ENCODE measurements at places on chromosomes 2 and 18. TPM values are rescaled to one million over a fixed set of nuclear protein-coding genes. Genes with fewer than 3 reads are reported as not detected.

Gene SKOR2
- total RNA-seq = not detected

Gene VSNL1
- total RNA-seq = 1.7 TPM

Gene HOXD9
- total RNA-seq = 2.9 TPM

Gene GREB1L
- 1.4 TPM for total RNA-seq

Gene EVX2
- 1.9 TPM for total RNA-seq

DNA sequence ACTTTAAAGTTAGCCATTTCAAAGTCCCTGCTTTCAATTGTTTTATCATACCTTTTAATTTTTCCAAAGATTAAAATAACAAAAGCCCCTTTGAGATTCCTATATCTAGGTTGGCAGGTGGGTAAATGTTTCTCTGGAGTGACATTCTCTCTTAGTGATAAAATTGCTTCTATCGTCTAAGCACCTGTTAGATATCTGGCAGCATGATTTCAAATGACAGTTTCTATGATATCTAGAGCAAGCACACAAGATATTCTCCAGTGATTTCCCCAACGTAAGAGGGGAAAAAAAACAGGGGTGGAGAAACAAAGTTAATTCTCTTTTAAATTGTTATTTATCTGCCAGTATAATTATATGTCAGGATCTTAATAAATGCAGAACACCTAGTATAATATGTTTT, 610.2 kb downstream of the DSC3 start:
- no peak for DNase-seq

DNA sequence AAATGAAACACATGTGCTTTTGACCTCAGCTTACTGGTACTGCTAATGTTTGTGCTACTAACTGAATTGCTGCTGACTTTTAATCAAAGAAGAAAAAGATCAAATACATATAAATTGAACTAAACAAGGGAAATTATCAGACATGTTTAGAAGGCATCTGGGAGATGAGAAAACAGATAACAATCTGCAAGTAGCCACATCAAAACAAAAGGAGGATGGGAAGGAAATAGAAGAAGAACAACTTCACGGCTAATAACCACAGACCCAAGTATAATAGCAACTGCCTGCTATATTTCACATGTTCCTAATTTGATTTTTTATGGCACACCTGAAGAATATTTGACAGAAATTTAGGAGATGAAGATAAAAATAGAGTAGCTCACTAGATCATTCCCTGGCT, 542.6 kb upstream of the SYT4 start:
- no peak for DNase-seq

DNA sequence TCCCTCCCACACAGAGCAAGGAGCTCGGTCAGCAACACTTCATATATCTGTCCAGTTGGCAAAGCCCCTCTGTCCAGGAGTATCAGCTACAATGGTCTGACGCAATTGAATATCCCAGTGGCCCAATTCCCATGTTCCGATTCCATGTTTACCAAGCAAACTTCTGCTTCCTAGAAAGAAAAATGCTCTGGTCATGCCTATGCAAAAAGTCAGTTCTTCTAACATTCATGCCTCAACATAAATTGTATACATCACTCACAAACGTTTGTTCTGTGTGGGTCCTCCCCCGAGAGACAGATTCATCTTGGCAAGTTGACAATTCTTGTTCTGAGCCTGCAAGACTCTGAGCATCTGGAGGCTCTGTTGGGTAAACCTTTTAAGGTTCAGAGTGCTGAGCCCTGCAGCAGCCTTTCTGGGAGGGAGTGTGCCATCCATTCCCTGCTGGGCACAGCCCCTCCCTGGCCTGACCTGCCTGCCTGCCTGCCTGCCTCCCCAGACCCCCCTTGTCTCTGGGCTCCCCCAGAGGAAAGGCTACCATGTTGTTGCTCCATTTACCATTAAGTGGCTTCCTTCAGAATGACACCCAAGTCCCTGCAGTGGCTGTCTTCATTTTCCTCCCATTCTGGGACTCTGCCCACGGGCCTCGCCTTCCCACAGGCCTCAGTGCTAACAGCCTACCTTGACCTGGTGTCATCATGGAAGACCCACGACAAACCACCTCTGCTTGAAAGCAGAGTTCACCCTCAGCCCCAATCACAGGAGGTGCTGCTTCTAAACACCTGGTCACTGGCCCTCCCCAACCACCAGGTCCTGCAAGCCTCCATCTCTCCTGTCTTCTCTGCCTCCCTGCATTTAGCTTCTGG, 37.6 kb upstream of the TAF1B start:
- DNase-seq = no peak

- DNase-seq = no peak
These were observed 966 bp downstream of the ADCY3 start for GRCh38 chr2:24919037-24919505.

GRCh38 chr2:205746420-205746785, 64.1 kb downstream of the NRP2 start:
- no peak for DNase-seq

DNA sequence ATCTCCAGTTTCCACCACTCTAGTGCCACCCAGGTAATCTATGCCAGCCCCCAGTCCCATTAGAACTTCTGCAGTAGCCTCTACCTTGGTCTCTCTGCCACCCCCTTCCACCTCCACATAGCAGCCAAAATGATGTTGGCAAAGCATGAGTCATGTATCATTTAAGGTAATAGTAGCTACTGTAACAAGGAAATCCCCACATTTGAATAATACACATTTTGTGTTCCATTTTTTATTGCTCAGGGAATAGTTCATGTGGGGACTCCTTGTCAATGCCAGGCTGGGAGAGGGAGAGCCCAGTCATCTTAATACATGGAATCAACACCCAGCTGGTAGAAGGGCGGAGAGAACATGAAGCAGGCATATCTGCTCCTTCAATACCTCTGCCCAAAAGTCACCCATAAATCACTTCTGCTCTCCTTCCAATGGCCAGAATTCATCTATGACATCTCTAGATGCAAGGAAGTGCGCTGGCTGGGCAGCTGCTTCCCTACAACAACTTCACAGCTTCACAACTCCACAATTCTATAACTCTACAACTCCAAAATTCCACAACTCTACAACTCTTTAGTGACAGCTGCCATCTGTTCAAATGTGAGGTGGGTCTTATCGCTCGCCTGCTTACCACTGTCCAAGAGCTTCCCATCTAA, 70.6 kb upstream of the GLS start:
- no peak for DNase-seq

DNA sequence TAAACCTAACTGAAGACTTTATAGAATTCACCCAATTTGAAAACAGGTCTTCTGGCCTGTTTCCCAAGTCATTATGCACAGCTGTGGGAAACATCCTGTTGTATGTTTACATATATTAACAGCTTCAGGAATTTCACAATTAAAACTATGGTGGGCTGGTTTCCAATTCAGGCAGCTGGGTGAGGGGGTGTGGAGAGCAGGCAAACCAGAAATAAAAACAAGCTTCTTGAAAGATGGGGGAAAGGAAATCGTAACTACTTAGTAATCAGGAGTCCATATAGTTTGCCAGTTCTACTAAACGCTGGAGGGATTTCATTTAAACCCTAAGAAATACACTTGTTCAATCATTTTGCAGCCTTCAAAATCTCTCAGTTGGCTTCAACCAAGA, 22.8 kb downstream of the ATP8B1 start:
- DNase-seq = no peak

DNA sequence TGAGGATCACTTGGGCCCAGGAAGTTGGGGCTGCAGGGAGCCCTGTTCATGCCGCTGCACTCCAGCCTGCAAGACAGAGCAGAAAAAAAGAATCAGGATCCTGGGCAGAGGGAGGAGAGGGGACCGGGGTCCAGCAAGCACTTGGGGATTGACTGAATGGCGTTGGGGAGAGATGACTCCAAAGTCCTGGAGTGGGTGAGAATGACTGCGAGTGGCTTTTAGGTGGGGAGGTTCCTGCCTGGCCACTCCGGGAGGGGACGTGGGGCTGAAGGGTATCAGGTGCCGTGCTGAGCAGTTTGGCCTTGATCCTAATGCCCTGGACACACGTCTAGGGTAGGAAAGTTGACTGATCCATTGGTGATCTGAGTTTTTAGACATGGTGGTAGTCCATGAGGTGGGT, 3.5 kb upstream of the NFATC1 start:
- no peak for DNase-seq

GRCh38 chr18:48007955-48008701, 77.7 kb upstream of the SMAD2 start:
- no peak for DNase-seq

GRCh38 chr2:12554224-12555011, 162.3 kb upstream of the TRIB2 start:
- DNase-seq = no peak

DNA sequence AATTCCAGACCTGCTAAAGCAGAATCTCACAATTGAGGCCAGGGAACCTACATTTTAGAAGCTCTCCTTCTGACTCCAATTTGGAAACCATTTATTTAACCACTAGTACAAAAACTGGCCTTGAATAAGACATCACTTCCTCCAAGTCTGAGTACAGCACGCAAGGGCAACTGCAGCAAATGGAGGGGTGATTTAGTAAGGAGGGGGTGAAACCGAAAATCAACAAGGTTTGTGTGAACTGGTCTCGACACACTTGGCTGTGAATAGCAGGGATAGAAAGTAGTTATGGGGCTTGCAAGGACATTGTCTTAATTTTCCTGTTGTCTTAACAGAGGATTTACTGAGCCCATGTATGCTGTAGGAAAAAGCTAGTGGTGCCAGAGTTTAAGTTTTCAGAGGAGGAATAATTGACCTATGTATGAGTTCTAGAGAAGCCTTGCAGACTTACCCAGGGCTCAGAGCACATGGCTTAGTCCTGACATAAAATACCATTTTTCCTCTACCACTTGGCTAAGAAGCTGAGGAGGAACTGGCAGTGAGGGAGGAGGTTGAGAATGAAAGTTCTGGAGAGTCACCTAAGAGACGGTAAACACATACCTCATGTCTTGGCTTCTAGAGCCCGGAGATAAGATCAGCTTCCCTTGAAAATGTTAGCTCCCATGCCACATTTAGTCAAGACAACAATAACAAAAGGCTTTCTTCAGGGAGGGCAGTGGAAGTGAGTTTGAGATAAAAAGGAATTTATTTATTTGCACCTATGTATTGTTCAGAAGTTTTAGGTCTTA, 114.8 kb downstream of the SMAD2 start:
- no peak for DNase-seq

GRCh38 chr2:150468350-150468960, 19.0 kb downstream of the RND3 start:
- no peak for DNase-seq

- DNase-seq = no peak
These were observed 74.3 kb downstream of the TFCP2L1 start for GRCh38 chr2:121210691-121211090.

- DNase-seq = no peak
These were observed 118.9 kb upstream of the COL5A2 start for GRCh38 chr2:189298481-189298880.
